ENCODE measurements at places on chromosomes 2 and 18.

DNA sequence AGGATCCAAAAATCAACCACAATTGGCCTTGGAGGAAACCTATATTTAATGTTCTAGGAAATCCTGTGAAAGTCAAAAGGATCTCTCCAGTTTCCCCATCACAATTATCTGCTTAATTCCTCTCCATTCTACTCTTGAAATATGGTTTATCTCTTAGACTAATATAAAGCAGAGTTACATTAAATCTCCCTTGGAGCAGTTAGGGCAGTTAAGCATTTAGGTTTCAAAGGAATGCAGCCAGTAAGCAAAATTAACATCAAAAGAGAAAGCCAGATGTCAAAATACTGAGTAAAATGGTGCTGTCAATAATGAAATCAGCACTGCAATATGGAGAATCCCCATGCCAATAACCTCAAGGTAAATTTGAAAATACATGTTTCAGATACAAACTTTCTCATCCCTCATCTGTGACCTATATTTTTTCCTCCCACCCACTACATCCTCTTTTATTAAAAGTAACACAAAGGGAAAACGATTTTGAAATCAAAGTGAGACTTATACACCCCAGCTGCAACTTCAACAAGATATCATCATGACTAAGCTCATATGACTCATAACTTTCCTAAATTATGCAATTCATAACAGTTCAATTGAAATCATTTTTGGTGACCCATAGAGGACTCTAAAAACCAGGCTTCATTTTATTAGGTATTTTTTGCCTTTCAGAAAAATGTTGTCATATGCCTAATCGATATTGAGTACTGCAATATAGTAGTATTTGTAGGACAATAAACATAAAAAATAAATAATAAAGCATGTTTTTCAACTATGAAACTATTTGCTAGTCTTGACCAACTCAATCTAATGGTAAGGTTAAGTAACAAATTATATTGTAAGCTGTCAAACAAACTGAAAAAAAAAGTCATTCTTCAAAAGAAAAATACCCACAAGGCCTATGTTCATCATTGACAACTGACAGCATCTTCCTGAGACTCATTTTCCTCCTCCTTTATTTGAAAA lies 3.1 kb downstream of the ADAM17 start:
- no peak for DNase-seq

DNA sequence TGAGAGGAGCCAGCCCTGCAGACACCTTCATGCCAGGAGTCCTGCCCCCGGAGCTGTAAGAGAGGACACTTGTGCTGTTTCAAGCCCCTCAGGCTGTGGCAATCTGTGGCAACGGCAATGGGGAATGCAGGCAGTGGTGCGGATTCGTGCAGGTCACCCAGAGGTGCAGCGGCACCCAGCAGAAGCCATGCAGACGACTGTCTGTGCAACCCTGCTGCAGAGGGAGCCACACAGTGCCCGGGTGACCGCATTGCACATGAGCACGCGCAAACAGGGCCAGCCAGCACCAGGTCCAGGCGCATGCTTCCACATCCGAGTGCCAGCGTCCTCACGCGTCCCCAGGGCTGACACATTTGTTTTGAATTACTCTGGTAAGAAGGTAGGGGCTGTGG lies 84.8 kb upstream of the GPC1 start:
- DNase-seq = no peak

DNA sequence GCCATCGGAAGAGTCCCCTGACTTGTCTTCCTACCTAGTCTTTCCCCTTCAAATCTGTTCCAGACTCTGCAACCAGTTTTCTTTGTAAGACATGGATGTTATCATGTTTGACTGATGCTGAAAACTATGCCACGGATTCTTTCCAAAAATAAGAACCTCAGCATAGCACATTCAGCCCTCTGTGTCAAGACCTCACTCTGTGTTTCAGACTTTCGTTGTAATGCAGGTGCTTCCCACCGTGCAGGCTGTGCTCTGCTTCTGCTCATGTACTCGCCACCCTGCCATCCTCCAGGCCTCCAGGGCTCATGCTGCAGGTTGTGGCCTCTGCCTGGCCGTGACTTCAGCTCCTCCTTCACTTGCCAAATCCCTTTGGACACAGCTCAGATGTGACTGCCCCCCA lies 347.0 kb upstream of the RAB12 start:
- no peak for DNase-seq

GRCh38 chr2:209094221-209094620 lies 329.6 kb upstream of the MAP2 start:
- DNase-seq = no peak

DNA sequence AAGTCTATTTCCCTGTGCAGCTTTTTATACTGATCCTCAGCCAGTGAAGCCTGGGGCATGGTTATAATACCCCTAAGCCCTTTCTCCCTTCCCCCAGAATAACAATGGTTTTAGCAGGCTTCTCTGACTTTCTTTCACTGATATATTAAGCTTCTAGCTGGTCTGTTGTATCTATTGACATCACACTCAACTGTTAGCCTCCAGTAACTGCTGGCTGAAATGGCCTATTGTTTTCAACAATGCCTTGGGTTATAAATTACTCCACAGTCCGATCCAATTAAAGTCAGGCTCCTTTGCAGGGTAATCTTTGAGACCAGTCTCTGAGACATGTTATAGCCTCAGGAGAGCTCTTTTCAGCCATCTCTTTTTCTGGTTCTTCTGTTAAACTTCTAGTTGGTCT lies 2.9 kb upstream of the SLC9A4 start:
- DNase-seq = no peak

GRCh38 chr18:76627444-76627843 lies 132.4 kb upstream of the ZNF516 start:
- DNase-seq = no peak

DNA sequence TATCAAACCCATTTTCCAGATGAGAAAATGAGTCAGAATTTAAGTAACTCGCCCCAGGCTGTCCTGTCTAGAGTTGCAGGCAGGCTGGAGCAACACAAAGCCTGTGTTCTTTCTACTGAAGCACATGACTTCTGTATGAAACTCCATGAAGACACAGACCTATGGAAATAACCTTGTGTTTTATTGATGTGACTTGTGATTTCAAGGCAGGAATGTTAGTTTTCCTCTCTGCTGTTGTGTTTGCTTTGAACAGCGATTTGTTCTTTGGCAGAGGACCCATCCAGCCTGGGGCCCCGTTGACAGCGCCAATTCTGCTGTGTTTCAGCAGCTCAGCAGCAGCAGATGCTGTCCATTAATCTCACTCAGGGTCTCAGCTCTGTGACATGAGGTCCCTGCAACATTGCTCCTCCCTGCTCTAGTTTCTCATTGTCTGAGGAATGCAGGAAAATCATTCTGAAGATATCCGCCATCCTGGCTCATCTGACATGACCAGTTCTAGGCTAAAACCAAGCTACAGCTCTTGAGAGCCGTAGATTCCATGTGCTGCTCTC lies 344.3 kb upstream of the RAB12 start:
- no peak for DNase-seq

- no peak for DNase-seq
Observed at GRCh38 chr2:46610021-46610420, 130.7 kb downstream of the TMEM247 start.

- DNase-seq = no peak
Observed at GRCh38 chr18:6633310-6633709, 96.2 kb upstream of the ARHGAP28 start.

GRCh38 chr2:30038419-30038818 lies 108.4 kb upstream of the YPEL5 start:
- DNase-seq = no peak

- DNase-seq = no peak
Observed at GRCh38 chr2:127105656-127106456, 1.1 kb downstream of the BIN1 start.
